ENCODE measurements at places on chromosomes 6 and 20.

DNA sequence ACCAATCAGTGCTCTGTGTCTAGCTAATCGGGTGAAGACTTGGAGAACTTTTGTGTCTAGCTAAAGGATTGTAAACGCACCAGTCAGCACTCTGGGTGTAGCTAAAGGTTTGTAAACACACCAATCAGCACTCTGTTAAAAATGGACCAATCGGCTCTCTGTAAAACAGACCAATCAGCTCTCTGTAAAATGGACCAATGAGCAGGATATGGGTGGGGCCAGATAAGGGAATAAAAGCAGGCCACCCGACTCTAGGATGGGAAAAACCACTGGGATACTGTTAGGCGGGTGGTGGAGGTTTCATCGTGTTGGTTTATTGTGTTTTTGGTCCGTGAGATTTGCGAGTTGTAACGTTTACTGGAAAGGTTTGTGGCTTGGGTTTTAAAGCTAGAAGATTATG lies 25.5 kb upstream of the GFOD1 start:
- DNase-seq: no peak

GRCh38 chr6:105587349-105588122 lies 184.7 kb upstream of the PREP start:
- peak; percentile 88 for DNase-seq

GRCh38 chr20:23658336-23658735 lies 20.6 kb upstream of the CST3 start:
- peak; percentile 8 for DNase-seq

GRCh38 chr6:4322846-4323309 lies 187.5 kb upstream of the ECI2 start:
- DNase-seq: no peak

- DNase-seq: no peak
Observed at GRCh38 chr20:32894026-32894483, 35.3 kb downstream of the EFCAB8 start.

DNA sequence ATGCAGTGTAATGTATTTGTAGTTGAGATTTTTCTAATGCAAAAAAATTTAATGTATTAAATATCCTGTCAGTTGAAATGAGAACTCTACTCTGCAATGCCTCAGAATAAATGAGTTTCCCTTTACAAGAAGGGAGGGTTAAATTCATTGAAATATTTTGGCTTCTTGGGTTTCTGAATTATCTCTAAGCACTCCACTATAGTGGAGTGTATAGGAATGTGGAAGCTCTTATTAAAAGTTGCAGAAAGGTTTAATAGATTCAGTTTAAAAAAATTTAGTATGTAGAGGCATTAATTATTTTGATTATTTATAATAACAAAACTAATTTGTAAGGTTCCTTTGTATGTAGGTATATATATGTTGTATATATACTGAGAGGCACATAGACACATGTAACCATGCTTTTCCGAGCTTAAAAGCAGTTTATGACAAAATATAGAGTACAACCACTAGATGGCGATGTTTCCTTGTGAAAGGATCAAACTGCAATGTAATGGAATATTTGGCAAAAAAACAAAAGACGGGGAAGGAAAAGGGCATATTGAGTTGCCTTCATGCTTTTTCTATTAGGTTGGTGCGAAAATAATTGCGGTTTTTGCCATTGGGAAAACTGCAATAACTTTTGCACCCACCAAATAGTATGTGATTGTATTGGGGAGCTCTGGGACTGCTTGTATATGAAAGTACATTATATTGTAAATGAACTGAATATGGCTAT lies 144.2 kb downstream of the MYO6 start:
- peak; percentile 74 for DNase-seq

- peak; percentile 47 for DNase-seq
Observed at GRCh38 chr6:3965071-3965718, 113.7 kb downstream of the FAM217A start.

GRCh38 chr20:47568019-47568418 lies 66.3 kb downstream of the NCOA3 start:
- DNase-seq: peak; percentile 75

DNA sequence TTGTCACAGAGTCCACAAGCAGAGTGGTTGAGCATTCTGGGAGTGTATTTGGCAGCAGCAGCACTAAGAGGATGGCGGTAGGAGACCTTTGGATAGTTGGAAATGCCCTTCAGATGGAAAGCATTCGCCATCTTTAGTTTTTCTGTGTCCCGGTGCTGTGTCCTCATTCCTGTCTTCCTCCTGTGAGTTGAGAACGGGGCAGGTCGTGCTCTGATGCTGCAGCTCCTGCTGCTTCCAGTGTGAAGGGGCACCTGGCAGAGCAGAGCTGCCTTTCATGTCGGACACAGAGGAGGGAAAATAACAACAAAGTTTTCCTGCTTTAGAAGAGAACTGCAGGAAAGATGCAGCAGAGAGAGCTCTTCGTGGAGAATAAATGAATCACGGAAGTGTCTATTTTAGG lies 194.8 kb downstream of the SLC24A3 start:
- no peak for DNase-seq

- DNase-seq: no peak
Observed at GRCh38 chr6:39445667-39446066, 123.2 kb upstream of the KCNK16 start.

DNA sequence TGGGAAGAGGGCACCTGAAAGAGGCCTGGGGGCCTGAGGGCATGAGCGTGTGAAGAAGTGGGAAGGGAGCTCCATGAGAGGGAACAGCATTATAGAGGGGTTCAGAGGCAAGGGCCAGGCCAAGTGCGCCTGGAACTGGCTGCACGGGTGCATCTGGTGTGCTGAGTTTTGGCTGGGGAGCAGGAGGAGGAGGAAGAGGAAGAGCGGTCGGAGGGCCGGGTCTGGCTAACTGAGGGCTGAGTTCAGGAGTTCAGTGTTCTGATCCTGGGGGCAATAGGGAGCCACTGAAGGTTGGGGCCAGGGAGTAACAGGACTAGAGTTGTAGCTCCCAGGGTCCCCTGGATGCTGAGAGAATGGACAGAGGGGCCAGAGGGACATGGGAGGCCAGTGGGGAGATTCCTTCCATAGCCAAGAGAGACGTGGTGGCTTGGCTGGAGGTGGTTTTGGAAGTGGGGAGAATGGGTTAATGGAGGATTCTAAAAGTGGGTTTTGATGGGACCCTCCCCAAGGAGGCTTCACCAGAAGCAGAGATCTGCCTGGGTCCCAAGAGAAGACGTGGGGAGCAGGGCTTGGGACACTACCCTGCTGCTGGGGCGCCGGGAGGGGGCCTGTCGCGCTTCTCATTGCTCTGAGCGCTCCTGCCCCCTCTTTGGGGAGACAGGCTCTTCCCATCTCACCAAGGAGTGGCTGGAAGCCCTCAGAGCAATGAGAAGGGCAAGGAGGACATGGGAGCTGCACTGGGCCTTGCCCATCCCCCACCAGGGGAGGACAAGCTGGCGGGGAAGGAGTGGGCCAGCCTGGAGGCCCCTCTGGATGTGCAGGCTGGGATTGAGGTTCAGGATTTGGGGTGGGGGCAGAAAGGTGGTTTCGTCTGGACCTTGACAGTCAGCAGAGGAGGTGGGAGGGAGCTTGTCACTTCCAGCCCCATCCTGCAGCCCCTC lies 28.7 kb downstream of the ZBP1 start:
- DNase-seq: no peak

DNA sequence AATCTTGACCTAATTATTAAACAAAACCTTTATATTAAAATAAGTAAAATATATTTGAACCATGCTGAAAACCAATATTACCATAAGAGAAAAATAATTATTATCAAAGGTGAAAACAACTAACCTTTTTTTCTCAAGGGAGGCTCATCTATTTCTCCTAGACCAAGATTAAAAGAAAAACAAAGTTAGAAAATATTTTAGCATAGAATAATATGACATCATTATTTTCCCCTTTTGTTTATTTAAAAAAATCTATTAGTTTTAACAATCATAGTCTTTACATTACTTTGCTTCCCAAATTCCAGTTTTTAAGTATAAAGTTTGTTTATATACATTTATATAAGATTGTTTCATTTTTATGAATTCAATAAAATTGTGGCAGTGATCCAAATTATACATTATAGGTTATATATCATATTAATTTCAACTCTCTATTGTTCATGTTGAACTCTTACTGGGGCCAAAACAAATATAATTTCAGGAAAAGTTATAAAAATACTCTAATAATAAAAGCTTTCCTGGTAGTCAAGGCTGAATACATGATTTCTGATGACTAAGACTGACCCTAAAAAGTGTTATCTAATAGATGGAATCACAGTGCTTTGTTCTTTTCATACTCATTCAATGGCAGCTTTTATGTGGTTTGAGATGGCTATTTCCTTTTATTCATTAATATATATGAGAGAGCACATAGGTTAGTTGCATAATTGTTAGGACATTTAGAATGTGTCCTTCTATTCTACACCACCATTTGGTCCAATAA lies 89.4 kb downstream of the TRDN start:
- DNase-seq: no peak

- DNase-seq: no peak
Observed at GRCh38 chr6:41801380-41801779, 13.9 kb downstream of the TOMM6 start.

DNA sequence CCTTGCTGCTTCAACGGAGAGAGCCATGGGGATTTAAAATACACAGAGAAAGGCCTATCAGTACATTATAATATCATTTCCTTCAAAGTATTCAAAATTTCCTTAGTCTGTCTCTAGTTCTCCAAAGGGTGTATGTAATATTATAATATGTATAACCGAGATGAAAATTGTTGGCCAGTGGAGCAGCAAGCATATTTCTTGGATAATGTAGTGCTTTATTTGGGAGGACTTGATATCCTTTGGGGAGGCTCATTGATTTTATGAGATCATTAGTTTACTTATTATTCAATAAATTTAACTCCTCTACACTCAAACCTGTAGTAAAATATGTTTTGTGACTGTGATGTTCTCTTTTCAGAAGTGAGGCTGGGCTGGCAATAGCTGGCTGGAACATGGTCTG lies 802.9 kb upstream of the FLRT3 start:
- no peak for DNase-seq

- no peak for DNase-seq
Observed at GRCh38 chr20:32316667-32317066, 39.2 kb downstream of the KIF3B start.

DNA sequence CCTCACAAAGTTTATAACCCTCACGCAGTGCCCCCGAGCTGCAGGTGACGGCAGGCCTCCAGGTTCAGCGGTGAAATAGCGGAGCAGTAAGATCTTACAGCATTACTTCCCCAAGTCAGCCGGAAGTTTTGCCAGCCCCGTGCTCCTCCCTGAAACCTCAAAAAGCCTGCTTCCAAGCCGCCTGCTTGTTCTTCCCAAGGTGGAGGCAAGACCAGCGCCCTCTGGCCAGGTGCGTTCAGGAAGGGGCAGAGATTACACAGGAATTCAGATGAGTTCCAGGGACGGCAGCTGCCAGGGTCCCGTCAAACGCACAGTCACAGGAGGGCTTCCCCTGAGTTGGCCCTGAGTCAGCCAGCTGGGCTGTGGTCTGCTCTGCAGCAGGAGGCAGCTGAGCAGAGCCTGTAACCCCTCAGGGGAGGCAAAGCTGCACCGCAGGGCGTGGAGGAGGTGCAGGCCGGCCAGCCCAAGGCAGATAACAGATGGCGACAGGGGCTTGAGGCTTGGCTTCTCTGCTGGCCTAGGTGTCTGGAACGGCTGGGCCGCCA lies 124.1 kb upstream of the RPS6KA2 start:
- peak; percentile 10 for DNase-seq

DNA sequence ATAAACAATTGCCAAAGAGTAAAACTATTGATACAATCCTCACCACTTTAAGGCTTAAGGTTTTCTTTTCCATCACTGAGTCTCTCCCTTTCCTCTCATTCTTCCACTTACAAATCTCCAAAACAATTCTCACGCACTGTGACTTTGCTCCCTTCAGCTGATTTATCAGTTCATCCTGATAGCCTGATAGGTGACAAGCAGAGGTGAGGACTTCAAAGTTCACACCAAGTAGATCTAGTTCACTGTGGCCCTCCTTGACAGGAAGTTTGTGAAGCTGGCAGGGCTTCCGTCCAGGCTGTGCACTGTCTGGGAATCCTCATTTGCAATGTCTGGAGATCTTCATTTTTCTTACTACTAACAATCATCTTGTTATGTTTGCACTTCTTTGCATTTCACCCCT lies 35.2 kb upstream of the POU5F1 start:
- no peak for DNase-seq

- peak; percentile 38 for DNase-seq
Observed at GRCh38 chr20:10573273-10573950, 100.4 kb downstream of the JAG1 start.

DNA sequence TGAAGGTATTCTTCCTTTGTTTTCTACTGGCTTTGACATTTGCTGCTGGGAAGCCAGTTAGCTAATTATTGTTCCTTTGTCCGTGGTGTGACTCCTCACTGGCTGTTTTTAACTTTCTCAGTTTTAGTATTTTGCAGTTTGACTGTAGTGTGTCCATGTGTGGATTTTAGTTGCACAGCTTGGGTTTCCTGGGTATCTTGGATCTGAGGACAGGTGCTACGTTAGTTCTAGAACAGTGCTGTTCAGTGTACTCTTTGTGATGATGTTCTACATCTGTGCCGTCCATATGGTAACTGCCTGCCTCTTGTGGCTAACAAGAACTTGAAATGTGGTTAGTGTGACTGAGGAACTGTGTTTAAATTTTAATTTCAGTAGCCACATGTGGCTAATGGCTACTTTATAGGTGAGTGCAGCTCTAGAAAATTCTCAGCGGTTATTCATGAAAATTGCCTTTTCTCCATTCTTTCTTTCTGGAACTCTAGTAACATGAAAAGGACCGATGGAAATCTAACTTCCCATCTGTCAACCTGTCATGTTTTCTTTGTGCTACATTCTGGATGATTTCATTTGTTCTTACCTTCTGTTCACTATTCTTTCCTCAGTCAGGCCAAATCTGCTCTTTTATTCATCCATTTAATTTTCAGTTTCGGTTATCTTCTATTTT lies 7.4 kb downstream of the SNX9 start:
- DNase-seq: no peak

GRCh38 chr6:4936681-4937041 lies 67.2 kb downstream of the RPP40 start:
- DNase-seq: peak; percentile 55

DNA sequence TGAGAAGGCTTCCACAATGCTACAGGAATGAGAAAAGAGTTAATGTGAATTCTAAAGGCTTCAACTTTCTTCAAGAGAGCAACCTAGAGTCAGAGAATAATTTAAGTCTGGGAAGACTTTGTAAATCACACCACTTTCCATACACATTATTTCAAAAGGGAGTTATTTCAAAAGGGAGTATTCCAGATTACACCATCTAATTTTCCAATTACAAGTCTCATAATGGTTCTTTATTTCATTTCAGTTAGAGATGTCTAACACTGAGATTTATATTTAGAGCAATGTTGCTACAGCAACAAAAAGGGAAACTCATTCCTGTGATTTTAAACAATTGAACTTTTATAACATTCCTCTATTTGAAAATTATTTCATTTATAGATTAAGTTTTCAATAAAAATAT lies 98.8 kb upstream of the DST start:
- no peak for DNase-seq

DNA sequence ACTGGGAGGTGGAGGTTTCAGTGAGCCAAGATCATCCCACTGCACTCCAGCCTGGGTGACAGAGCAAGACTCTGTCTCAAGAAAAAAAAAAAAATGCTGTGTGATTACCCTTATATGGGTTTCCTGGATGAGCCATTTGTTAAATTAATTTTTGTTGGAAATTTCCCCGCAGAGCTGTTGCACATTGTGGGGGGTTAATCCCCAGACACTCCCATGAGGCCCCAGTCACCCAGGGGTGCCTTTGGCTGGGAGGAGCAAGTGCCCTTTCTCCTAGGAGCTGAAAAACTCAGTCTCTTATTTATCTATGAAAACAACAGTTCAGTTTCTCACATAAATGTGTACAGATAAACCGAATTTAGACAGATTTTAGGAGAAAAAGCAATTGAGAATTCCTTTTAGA lies 4.7 kb upstream of the DEFB132 start:
- no peak for DNase-seq

GRCh38 chr6:7235712-7236305 lies 77.2 kb downstream of the SSR1 start:
- DNase-seq: no peak

Data from fibroblast of skin of right biceps (primary cell).